ENCODE measurements at places on chromosomes 11 and 22.
A peak's percentile ranks its signal among the peaks of the same experiment; 100 is the strongest.

DNA sequence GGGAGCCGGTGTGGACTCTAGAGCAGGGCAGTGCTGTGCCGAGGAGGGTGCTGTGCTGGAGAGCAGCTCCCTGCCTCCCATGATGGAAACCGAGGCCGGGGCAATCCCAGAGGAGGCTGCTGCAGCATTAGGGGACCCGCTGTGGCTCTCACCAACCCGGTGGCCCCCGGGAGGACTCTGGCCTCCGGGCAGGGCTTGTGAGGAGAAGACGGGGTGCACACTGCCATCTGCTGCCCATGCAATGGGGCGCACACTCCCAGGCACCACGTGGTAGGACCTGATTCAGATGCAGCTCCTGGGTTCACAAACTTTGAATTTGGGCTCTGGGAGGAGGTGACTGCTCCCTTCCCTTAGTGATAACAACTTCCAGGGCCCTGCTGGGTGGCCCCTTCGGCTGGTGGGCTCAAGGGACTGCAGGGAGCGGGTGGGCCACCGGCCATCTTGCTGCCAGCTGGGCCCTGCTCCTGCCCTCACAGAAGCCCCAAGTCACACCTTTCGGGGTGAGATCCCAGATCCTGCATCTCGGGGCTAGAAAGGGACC, 93.8 kb upstream of the FGF3 start:
- DNase-seq, result peak; percentile 26

DNA sequence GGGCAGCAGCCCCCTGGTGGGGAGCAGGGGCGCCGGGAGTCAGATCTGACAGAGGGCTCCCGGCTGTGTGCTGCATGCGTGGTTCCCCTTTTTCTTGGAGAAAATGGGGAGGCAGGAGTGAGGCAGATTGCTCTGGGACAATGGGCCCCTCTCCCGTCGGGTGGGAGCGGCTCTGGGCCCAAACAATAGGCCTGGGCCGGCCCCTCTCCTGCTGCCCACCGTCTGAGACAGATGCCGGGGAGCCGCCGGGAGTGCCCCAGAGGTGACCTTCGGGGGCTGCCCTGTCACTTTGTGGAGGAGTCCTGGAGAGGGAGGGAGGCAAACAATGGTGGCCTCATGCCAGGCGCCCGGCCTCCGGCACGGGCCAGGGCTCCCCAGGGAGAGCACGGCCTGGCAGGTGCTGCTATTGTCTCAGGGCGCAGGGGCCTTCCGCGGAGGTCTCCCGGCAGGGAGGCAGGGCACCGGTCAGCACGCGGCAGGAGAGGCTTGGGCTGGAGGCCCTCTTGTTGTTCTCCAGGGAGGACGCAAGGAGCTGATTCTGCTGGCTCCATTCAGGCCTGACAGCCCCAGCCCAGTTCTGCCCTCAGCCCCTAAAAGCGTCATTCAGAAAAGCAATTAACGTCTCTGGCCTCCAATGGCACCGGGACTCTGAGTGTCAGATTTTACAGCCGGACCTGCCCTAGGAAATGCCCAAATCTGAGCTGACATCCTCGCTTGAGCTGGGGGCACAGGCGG, 44.8 kb downstream of the SMIM38 start:
- DNase-seq, result no peak

DNA sequence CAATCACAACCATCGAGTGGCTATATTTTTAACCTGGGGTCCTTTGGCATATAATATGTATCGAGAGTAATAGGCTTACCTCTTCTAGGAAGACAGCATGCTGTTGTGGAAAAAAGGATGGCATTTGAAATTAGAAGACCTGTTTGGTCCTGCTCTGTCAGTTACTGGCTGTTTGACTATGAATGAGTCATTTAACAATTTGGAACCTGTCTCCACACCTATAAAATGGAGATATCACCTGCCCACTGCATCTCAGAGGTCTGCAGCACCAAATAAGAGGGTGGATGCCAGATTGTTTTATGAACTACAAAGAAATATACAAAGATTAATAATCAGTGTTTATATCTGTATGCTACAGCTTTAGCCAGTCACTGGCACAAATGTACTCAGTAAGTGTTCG, 60.8 kb downstream of the SLC25A17 start:
- no peak for DNase-seq

- DNase-seq, result no peak
Observed at GRCh38 chr11:33952805-33953204, 60.9 kb upstream of the LMO2 start.

GRCh38 chr11:85810871-85811611, at the start of gene SYTL2:
SYTL2 (minus strand) TSS chr11:85811141; CDS start chr11:85757725, 53,416 bp downstream.
- peak; percentile 28 for DNase-seq

GRCh38 chr11:66062408-66062807, 7.7 kb upstream of the PACS1 start:
- no peak for DNase-seq

GRCh38 chr11:61756452-61757212, 4.2 kb downstream of the MYRF start:
- peak; percentile 66 for DNase-seq

GRCh38 chr11:122663764-122664163, 8.2 kb downstream of the UBASH3B start:
- no peak for DNase-seq

- no peak for DNase-seq
Observed at GRCh38 chr11:101516546-101516945, 67.3 kb downstream of the TRPC6 start.

- no peak for DNase-seq
Observed at GRCh38 chr22:46180370-46181137, 30.2 kb downstream of the PPARA start.

- no peak for DNase-seq
Observed at GRCh38 chr22:46226577-46226976, 23.5 kb downstream of the CDPF1 start.

DNA sequence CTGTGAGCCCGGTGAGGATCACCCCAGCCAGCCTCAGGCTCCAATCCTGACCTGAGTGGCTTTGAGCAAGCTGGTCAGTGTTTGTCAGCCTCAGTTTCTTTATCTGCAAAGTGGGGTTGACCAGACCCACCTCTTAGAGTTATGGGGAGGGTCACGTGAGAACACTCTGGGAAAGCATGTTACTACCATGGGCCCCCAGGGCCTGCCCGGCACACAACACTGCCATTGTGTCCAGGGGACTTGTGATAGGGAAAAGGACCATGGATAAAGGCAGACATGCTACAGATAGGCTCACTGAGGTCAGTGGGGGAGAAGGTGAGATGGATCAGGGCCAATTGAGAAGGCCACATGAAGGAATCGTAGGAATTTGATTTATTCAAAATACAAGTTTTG, 32.1 kb upstream of the SUSD2 start:
- no peak for DNase-seq

- no peak for DNase-seq
Observed at GRCh38 chr11:121497176-121497998, 44.6 kb upstream of the SORL1-AS1 start.

DNA sequence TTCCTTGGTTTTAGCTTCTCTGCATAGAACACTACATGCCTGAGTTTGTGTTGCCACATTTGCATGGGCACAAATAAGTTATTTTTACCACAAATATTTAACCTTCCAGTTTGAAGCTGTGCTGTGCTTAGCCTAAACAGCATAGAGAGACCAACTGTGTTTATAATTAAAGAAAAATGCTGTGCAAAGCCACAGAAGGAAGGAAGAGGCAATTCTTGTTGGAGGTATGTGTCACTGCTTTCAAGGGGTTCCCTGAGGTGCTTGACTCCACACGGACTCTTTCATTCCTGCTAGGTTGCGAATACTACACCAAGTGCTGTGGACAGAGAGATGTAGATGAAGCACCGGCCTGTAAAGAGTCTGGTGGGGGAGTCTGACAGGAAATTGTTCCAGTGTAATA, 47.6 kb upstream of the OLFML1 start:
- no peak for DNase-seq

- no peak for DNase-seq
Observed at GRCh38 chr11:69086152-69087132, 37.7 kb downstream of the TPCN2 start.

GRCh38 chr11:91773090-91773489, 451.5 kb upstream of the FAT3 start:
- no peak for DNase-seq

- peak; percentile 88 for DNase-seq
Observed at GRCh38 chr11:7604331-7604955, 68.9 kb downstream of the CYB5R2 start.

GRCh38 chr22:43572710-43573109, 160.9 kb downstream of the MPPED1 start:
- DNase-seq, result no peak

GRCh38 chr11:108501396-108501795, 3.2 kb upstream of the POGLUT3 start:
- DNase-seq, result no peak

DNA sequence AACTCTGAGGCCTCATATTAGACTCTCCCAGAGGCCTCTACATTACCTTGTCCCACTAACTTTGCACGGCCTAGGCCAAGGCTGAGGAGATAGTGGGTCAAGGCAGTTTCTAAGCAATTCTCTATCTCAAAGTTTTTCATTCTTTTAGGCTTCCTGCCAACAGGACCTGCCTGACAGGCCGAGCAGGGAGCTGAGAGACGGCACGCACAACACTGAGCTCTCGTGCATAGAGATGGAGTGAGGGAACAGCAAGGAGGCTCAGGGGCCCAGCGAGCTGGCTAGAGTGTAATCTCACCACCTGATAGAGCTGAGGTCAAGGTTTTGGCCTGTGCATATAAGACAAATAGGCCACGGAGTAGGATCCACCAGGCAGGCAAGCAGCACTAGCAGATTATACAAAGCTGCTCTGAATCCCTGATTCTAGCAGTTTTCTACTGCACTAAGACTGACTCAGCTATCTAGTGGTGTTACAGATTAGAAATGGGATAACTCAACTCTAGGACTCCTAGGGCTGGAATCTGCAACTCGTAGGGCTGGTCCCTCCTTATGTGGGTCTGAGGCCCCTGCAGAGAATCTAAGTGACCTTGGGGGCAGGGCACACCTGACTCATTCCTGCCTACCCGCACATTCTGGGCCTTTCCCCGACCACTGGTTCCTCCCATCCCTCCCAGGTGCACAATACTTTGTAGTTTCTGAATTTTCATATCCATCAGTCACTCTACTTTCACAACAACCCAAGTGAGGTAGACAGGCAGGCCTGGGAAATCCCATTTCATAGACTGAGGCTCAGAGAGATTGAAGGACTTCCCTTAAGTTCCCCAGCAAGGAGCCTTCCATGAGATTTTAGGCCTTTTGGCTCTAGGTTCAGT, 1.7 kb downstream of the CYB5R2 start:
- DNase-seq, result no peak

DNA sequence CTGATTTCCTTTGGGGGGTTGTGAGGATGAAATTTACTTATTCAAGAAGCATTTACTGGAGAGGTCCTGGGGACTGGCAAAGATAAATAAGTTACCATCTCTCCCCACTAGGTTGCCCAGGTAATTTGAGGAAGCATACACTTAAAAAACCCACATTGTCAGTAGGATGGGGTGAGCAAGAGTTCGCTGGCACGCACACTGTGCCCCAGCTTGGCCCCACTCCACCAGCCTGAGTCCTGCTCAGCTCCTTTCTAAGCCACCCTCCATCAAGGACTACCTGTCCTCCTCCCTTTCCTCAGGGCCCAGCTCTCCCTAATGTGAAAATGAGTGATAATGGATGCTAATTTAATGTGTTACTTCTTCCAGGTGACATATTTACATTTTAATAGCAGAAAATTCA, 216.5 kb upstream of the PLET1 start:
- no peak for DNase-seq

DNA sequence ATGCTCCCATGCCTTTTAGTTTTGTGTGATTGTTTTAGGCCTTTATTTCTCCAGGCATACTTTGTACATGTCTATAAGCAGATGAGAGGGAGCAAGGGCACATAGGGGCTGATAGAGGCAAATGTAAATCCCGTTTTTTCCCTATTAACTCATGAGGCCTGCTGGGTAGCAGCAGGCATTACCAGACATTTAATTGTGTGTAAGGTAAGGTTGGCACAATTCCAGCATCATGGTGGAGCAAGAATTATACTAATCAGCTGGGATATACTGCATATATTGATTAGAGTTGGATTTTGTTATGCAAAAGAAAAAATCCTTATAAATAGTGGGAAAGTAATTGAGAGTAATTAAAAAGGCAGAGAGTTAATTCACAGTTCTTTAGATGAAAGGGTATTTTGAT, 12.2 kb downstream of the FAT3 start:
- no peak for DNase-seq

GRCh38 chr11:113019711-113020110, 58.5 kb downstream of the NCAM1 start:
- no peak for DNase-seq

DNA sequence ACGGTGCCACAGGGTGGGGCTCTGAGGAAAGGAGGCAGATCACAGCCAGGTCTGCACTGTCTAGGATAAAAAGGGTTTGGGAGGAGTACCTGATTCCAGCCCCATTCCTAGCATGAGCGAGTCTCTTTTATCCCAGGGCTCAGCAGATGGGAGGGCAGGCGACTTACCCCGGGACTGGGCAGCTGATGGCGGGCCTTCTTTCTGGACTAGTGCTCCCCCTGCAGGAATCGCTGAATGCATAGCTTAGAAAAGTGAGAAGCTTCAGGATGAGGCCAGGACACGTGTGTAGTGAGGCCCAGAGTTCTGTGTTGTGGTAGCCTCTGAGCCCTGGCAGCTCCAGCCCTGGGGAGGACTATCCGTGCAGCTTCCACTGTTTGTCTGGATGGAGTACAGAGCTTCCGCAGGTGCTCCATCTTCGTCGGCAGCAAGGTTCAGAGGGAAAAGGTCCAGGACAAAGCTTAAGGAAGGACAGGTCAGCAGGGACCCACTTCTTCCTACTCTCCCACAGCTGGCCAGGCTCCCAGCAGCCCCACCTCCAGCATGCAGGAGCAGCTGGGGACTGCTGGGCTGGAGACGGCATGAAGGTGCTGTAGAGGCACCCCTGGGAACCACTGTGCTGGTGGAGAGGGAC, 30.4 kb downstream of the COMMD9 start:
- peak; percentile 58 for DNase-seq

DNA sequence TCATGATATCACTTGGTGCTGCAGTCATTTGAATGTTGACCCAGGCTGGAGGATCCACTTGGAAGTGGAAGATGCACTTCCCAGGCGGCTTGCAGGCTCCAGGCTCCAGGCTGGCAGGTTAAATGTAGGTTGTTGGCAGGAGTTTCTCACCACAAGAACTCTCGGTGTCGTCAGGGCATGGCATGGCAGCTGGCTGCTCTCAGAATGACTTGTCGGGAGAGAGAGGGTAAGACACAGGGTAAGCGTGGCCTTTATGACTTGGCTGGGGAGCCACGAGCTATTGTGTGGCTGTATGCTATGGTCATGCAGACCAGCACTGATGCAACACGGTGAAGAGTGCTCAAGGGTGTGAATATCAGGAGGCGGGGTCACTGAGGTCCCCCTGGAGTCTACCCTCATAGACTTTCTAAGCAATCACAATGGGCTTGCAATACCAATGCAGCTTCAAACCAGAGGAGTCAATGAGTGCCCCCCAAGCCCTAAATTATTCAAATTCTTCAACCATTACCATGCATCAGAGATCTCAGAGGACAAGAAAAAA, 1027.7 kb downstream of the OPCML start:
- DNase-seq, result no peak

Measured in NCI-H226 (cell line).